ENCODE measurements at places on chromosomes 6 and 20. TPM values are rescaled to one million over a fixed set of nuclear protein-coding genes. Genes with fewer than 3 reads are reported as not detected.

The MYB gene
- total RNA-seq: 82.8 TPM

The AGPAT4 gene
- 7.3 TPM for total RNA-seq

The SIGLEC1 gene
- total RNA-seq: 21.7 TPM

The TMEM74B gene
- total RNA-seq: 2.6 TPM
